ENCODE measurements at places on chromosomes 5 and 9.

- no peak for DNase-seq
These were observed 234.2 kb upstream of the MEF2C start for GRCh38 chr5:89117124-89117644.

GRCh38 chr9:2271426-2271825 lies 256.3 kb downstream of the SMARCA2 start:
- DNase-seq: no peak

DNA sequence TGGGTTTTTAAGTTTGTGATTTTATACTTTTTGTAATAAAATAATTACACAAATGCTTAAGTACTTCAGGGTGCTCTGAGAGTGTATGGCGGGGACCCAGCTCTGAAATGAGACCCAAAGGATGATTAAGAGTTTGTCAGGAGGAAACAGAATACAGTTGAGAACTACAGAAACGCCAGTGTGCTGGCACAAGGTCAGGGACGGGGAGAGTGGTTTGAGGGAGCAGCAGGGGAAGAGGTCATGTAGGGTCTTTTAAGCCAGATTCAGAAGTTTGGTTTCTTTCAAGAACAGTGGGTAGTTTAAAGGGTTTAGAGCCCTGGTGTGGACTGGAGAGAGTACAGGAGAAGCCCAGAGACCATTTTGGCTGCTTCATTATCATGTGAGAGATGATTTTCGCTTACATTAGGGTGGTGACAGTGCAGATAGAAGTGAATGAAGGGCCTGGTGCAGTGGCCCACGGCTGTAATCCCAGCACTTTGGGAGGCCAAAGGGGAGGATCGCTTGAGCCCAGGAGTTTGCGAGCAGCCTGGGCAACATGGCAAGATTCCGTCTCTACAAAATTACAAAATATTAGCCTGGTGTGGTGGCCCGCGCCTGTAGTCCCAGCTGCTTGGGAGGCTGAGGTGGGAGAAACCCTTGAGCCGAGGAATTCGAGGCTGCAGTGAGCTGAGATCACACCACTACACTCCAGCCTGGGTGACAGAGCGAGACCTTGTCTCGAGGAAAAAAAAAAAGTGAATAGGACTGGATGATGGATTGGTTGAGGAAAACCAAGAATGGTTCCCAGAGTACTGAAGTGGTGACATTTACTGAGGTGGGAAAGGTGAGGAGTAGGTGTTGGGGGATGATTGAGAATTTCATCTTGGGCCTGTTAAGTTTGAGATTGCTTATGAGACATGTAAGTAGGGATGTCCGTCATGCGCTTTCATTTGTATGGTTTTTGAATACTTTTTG lies 1.4 kb upstream of the ETF1 start:
- no peak for DNase-seq

- no peak for DNase-seq
These were observed 162.7 kb upstream of the MRPS30 start for GRCh38 chr5:44646016-44646415.

- DNase-seq: no peak
These were observed 15.5 kb downstream of the FAM163B start for GRCh38 chr9:133593587-133594253.

- DNase-seq: no peak
These were observed 138.4 kb downstream of the EFNA5 start for GRCh38 chr5:107532169-107532878.

DNA sequence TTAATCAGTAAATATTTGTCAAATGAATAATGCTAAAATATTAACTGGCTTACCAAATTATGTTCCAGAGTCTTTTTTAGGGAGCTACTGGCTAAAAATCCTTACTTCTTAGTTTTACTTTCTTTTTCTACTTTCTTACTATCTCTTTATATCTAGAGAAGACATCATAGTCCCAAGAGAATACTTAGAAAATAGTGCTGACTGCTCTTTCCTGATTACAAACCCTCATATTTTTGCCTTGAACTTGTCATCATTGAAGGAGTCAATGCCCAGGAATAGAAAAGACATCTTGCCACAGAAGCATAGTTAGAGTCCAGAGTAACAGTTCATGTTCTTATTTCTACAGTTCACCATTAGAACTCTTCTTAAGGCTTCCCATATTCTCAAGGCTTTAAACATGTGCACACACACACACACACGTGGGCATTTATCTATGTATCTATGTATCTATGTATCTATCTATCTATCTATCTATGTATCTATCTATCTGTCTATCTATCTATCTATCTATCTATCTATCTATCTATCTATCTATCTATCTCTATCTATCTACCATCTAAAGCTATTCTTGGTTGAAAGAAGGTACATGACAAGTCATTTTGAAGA lies 654.3 kb downstream of the ANXA1 start:
- no peak for DNase-seq
